ENCODE measurements at places on chromosomes 12 and 14.

DNA sequence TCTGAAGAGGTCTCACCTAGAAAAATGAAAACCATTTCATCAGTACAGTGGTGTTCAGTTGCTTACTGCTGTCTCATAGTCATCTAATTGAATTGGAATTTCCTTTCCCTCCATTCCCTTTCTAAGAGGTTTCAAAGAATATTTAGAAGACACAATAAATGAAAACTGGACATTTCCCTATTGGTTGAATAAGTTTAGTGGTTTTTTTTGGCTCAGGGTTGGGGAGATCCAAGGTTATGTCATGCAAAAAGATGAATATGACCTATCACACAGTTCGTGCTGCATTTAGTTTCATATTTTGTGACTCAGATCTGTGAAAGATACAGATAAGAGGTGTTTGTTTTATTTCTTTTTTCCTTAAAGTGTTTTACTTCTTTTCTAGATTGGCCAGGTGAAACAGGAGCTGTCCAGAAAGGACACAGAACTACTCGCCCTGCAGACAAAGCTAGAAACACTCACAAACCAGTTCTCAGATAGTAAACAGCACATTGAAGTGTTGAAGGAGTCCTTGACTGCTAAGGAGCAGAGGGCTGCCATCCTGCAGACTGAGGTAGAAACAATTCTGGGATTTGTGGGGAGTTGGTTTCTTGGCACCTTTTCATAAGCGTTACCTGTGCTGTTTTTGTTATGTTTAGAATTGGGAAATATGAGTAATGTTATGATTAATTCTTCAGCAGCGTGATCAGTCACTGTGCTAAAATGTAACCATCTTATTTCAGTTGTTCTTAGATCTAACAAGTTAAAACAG is 124.6 kb downstream of the ERC1 start:
- no peak for DNase-seq

- no peak for DNase-seq
Observed at GRCh38 chr12:70028918-70029317, 203.9 kb downstream of the MYRFL start.

- DNase-seq: no peak
Observed at GRCh38 chr12:127785540-127785939, 481.4 kb upstream of the TMEM132C start.

DNA sequence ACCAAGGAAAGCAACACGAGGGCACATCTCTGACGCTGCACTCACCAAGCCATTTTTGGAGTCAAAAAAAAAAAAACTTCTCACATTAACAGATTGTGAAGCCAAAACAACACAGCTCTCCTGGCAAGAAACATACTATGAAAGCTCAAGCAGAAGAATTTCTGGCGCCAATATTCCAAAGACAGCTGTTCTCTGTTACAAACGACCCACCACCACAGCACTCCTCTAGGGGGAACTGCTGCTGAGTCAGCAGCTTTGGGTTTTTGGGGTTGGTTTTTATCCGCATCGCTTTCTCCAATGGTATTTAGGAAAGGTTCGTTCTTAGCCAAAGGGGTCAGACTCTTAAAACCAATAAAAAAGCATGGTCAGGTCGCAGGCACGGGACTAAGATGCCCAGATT is 379.4 kb downstream of the RPS29 start:
- DNase-seq: no peak

- no peak for DNase-seq
Observed at GRCh38 chr12:56658921-56659320, 13.1 kb upstream of the ATP5F1B start.

DNA sequence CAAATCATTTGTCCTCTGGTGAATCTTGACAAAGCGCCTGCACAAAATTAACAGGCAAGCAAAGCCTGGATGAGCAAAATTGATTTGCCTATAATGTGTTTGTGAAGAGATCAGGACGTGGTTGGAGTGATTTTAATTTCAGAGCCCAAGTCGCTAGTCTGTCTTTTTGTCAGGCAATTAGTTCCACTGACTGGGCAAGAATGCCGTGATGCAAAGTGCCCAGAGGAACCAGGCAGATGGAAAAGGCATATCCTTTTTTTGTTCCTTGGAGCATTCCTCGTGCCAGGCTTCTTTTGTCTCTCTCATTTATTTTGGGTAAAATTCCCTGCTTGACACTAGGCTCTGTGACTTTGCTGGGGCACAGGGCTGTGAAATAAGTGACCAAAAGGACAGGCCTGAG is 65.9 kb upstream of the CCDC198 start:
- DNase-seq: no peak

GRCh38 chr12:9701380-9702154 is 31.3 kb downstream of the CLECL1 start:
- DNase-seq: peak; percentile 20
